Neural cell (in vitro differentiated cells): ENCODE measurements at places on chromosomes 1 and 21. TPM values are rescaled to one million over a fixed set of nuclear protein-coding genes. Genes with fewer than 3 reads are reported as not detected.

The SAMSN1 gene
- 18.2 and 20.7 TPM in 2 replicates for polyA plus RNA-seq

The RCSD1 gene
- polyA plus RNA-seq: not detected in 2 replicates

The IQGAP3 gene
- polyA plus RNA-seq: 0.32 TPM in 1 of 2 replicates, not detected in the other

The FCRL2 gene
- not detected in 2 replicates for polyA plus RNA-seq

The LRRC38 gene
- not detected in 2 replicates for polyA plus RNA-seq

The CHODL gene
- 22.2 and 28.8 TPM in 2 replicates for polyA plus RNA-seq

The ASCL5 gene
- polyA plus RNA-seq: 0.20 TPM in 1 of 2 replicates, not detected in the other

The SHISA4 gene
- 1.5 and 1.9 TPM in 2 replicates for polyA plus RNA-seq

The PYHIN1 gene
- not detected in 2 replicates for polyA plus RNA-seq

The CELA3A gene
- not detected in 2 replicates for polyA plus RNA-seq

The CLCA1 gene
- not detected in 2 replicates for polyA plus RNA-seq

The ESPN gene
- polyA plus RNA-seq: not detected in 2 replicates

The KRTAP13-2 gene
- not detected in 2 replicates for polyA plus RNA-seq

The CFAP107 gene
- polyA plus RNA-seq: not detected in 2 replicates

The IL10 gene
- not detected in 2 replicates for polyA plus RNA-seq

The ABCG1 gene
- 14.2 and 17.1 TPM in 2 replicates for polyA plus RNA-seq

The MASP2 gene
- polyA plus RNA-seq: not detected in 2 replicates

The NBPF6 gene
- polyA plus RNA-seq: not detected in 2 replicates

The GFI1 gene
- not detected in 2 replicates for polyA plus RNA-seq

The AADACL3 gene
- polyA plus RNA-seq: not detected in 2 replicates

The PERM1 gene
- not detected in 2 replicates for polyA plus RNA-seq

The C1orf116 gene
- not detected in 2 replicates for polyA plus RNA-seq

The PGLYRP4 gene
- polyA plus RNA-seq: not detected in 2 replicates

The TRIM67 gene
- polyA plus RNA-seq: 8.0 and 8.2 TPM in 2 replicates

The S100A5 gene
- polyA plus RNA-seq: not detected in 2 replicates

The LRIF1 gene
- polyA plus RNA-seq: 22.1 and 26.8 TPM in 2 replicates

The TNFRSF4 gene
- 0.66 TPM in 1 of 2 replicates, not detected in the other for polyA plus RNA-seq

The MPC2 gene
- polyA plus RNA-seq: 104 and 107 TPM in 2 replicates

The B3GALT5 gene
- 0.50 and 0.80 TPM in 2 replicates for polyA plus RNA-seq

The ANGPTL3 gene
- not detected in 2 replicates for polyA plus RNA-seq

The COPA gene
- 75.0 and 75.6 TPM in 2 replicates for polyA plus RNA-seq

The ELAPOR1 gene
- 16.8 and 18.8 TPM in 2 replicates for polyA plus RNA-seq
